Left ventricle myocardium superior (tissue), 1 donor: ENCODE measurements at places on chromosomes 1 and 21. TPM values are rescaled to one million over a fixed set of nuclear protein-coding genes. Genes with fewer than 3 reads are reported as not detected.

GRCh38 chr1:226549094-226549936 lies 751 bp downstream of the STUM start:
- peak; percentile 31 for DNase-seq

DNA sequence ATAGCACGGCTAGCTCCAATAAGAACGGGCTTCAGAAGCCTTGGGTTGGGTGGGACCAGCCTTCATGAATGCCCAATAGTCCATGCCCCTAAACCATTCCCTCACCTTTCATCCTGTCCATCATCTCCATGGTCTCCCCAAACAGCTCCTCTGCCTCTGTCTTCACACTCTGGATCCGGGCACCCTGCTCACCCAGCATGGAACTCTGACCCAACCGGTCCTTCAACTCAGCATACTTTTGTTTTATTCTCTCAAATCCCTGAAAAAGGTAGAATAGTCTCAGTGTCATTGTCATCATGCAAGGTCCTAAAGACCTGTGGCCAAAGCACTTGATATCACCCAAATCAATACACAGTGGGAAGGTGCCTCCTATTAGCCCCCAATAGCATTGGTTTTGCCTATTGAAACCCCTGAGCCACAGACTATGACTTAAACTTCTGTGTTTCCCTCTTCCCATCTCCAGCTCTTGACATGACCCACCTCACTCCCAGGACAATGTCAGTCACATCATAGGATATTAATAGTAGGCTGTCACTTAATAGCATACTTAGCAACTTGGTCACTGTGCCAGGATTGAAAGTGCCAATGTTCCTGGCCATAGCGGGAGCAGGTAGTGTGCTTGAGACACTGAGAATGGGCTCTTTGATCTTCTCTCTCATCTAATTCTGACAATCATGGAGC lies 33.0 kb downstream of the CAMK1G start:
- DNase-seq = no peak

- no peak for DNase-seq
These were observed 119.0 kb downstream of the PDE4B start for GRCh38 chr1:65911679-65912078.

DNA sequence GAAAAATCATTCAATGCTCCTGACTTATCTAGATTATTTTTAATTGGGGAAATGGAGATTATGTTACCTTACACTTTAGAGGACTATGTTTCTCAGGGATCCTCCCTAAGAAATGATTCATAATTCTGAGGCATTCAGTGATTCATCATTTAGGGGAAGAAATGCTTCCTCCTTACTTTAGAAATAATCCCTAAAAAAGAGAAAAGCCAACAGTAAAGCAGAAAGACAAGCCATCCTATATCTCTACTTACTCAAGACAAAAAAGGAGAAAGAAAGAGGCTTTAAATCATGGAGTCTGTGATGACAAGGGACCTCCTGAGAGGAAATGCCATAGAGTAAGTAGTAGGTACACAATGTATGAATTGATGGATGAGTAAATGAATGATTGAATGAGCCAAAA lies 137.0 kb downstream of the BRINP2 start:
- DNase-seq = no peak

- no peak for DNase-seq
These were observed 54.0 kb downstream of the COLGALT2 start for GRCh38 chr1:183983371-183984105.

GRCh38 chr1:178092878-178093493 lies 918 bp upstream of the RASAL2 start:
- peak; percentile 45 for DNase-seq

Gene PRKAA2
- 88.0 TPM for total RNA-seq

Gene MTARC2
- total RNA-seq = 24.9 TPM

Gene SLC30A2
- 6.4 TPM for total RNA-seq
